Activated CD4-positive, alpha-beta memory T cell treated with anti-CD3 and anti-CD28 coated beads, Interleukin-2, amount 10 ng/mL, durations not matched to agents 7 days and 5 days (primary cell): ENCODE measurements at places on chromosomes 3 and 15. TPM values are rescaled to one million over a fixed set of nuclear protein-coding genes. Genes with fewer than 3 reads are reported as not detected.

DNA sequence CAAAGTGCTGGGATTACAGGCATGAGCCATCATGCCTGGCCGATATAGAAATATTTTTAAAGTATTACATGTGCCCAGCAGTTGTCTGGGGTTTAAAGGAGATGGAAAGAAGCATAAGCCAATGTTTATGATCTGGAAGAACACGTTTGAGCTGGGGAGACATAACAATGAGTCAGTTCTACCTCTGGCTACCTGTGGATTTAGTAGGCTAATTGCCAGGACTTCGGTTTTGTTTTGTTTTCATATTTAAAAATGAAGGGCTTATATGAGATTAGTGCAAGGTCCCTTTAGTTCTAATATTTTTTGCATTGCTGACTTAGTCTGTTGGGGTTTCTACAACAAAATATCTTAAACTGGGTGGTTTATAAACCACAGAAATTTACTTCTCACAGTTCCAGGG, 22.9 kb upstream of the TNFSF10 start:
- no peaks in the 10 kb centered on the region for H3K27me3 ChIP-seq
- no peak for DNase-seq
- H3K4me3 ChIP-seq: no peak overlapping the region
- peaks cover 52% of the 10 kb centered on the region for H3K4me1 ChIP-seq
- H3K36me3 ChIP-seq: peaks cover 6% of the 10 kb centered on the region

GRCh38 chr3:134827213-134827612, 32.2 kb downstream of the EPHB1 start:
- no peak for DNase-seq
- H3K4me3 ChIP-seq: no peak overlapping the region
- peaks cover 2% of the 10 kb centered on the region for H3K4me1 ChIP-seq
- H3K27me3 ChIP-seq: peaks cover 14% of the 10 kb centered on the region
- H3K27ac ChIP-seq: no peak overlapping the region
- no peaks in the 10 kb centered on the region for H3K36me3 ChIP-seq

- H3K27ac ChIP-seq: no peak overlapping the region
- H3K36me3 ChIP-seq: no peaks in the 10 kb centered on the region
- H3K4me1 ChIP-seq: peaks cover 8% of the 10 kb centered on the region
- no peak overlapping the region for H3K4me3 ChIP-seq
- DNase-seq: no peak
Measured at GRCh38 chr3:113245761-113246161, 34.4 kb downstream of the BOC start.

DNA sequence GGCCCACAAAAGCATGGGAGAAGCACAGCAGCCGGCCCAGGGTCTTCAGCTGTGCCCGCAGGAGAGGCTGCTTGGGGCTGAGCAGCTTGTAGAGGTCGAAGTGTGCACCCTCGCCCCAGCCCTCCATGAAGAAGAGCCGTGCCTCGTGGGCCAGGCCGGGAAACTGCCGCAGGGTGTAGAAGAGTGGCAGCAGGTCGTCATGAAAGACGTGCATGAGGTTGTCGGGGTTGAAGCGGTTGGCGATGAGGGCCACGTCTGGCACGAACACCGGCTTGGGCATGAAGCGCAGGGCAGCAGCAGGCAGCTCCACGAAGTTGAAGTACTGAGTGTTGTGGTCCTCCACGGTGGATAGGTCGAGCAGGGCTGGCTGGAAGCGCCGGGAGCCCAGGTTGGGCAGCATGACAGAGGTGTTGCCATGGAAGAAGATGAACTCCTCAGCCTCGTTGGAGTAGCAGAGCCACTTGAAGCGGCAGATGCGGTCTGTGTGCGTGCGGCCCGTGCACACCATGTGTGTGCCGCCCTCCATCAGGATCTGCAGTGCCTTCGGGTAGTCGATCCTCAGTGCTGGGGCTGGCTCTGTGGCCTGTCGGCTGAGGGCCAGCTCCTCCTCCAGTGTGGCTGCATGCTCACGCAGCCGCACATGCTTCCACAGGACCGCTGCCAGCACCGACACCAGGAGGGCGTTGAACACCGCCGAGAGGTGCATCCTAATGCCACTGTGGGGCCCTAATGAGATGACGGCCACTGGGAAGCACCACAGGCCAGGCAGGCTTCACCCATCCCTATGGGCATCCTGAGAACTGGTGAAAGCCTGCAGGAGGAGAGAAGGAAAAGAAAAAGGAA, 24.9 kb downstream of the POMGNT2 start:
- no peaks in the 10 kb centered on the region for H3K4me1 ChIP-seq
- DNase-seq: no peak
- no peak overlapping the region for H3K27ac ChIP-seq
- H3K4me3 ChIP-seq: no peak overlapping the region
- H3K27me3 ChIP-seq: no peaks in the 10 kb centered on the region
- H3K36me3 ChIP-seq: peaks cover 39% of the 10 kb centered on the region

DNA sequence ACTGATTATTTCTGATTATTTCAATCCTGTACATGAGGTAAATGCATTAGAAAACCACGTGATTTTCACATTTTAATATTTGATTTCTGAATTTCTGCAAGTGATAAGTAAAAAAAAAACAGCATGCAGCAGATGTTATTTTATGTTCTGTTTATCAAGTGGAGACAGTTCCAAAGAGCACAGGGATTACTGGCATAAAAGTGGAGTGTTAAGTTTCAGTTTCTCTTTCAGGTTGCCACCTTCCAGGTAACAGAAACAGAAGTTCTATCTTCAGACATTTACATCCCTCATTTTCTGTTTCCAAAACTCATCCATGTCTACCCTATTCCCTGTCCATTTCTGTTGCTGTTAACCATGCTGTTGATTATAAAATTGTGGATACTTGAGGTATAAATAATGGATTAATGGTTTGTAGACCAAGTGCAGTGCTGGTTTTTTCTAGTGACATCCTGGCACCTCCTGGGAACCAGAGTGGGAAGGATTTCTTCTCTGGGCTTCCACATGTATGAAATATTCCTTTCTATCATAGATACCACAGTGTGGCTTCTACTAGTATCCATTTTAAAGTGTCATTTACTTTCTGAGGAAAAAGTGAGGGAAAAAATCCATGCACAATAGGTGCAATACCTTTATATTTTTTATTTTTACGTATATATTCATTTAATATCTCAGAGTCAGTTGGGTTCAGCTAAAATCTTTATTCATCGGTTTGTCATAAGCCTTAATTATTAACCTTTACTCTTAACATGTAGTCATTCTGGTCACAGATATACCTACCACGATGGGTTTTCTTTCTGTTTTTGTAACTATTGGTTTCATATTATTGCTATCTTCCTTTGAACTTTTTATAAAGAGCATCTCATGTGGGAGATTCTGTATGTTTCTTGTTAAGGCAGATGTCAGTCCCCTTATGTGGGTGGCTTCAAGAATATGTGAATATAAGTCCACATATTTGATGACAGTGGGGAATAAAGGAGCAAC, 1010.0 kb downstream of the SQOR start:
- no peaks in the 10 kb centered on the region for H3K36me3 ChIP-seq
- no peak overlapping the region for H3K4me3 ChIP-seq
- no peaks in the 10 kb centered on the region for H3K4me1 ChIP-seq
- no peak overlapping the region for H3K27ac ChIP-seq

The SLC51B gene
- total RNA-seq: not detected

- no peaks in the 10 kb centered on the region for H3K36me3 ChIP-seq
- H3K27me3 ChIP-seq: no peaks in the 10 kb centered on the region
- no peaks in the 10 kb centered on the region for H3K4me1 ChIP-seq
- no peak overlapping the region for H3K4me3 ChIP-seq
Measured at GRCh38 chr3:85584779-85585356, 626.1 kb downstream of the CADM2 start.

DNA sequence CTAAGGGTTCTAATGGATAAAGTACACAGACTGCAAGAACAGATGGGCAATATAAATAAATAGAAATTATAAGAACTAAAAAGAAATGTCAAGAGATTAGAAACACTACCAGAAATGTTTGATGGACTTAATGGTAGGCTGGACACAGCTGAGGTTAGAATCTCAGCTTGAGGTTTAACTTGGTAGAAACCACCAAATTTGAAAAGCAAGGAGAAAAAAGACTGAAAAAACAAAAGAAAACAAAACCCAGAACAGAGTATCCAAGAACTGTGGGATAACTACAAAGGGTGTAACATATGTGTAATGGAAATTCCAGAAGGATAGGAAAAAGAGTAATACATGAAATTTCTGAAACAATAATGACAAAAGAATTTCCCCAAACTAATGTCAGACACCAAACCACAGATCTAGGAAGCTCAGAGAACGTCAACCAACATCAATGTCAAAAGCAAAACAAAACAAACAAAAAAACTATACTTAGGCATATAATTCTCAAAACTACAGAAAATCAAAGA, 35.0 kb downstream of the RFX7 start:
- peaks cover 43% of the 10 kb centered on the region for H3K4me1 ChIP-seq
- H3K27ac ChIP-seq: no peak overlapping the region
- peaks cover 55% of the 10 kb centered on the region for H3K36me3 ChIP-seq

The SEMA3G gene
- 0.18 TPM for total RNA-seq
